ENCODE measurements at places on chromosomes 12 and 14.

DNA sequence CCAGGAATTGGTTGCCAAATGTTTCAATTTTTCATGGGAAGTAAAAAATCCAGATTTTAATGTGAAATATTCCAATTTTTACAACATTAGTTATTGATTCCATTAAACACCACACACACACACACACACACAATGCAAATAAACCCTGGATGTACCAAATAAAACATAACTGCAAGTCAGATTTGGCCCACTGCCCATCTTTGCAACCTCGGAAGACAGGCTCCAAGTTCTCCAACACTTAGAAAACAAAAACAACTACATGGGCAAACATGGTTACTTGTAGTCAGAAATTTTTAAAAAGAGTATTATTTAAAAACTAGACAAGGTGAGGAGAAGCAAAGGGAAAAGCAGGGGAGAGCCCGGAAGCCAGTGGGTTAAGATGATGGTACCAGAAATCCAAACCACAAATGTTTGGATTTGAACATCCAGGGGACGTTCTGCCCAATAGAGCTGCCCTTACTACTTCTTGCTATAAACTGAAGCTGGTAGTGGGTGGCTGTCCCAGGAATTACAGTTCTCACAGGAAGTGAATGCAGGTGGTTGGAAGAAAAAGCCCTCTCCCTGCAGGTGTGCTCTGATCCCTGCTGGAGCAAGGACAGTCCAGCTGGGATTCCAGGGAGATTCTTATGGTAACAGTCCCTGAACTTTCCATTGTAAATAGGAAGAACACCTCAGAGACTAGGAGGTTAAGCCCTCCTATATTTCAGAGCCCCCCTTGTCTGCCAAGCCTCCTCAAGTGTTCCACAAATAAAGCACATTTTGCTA lies 111.7 kb downstream of the SLC25A21 start:
- no peak for DNase-seq

- no peak for DNase-seq
Measured at GRCh38 chr12:125064492-125064891, 743 bp upstream of the AACS start.

GRCh38 chr12:94819011-94819410 lies 168.7 kb upstream of the TMCC3 start:
- DNase-seq = no peak

GRCh38 chr12:46857486-46857885 lies 31.7 kb upstream of the SLC38A4 start:
- DNase-seq = no peak

DNA sequence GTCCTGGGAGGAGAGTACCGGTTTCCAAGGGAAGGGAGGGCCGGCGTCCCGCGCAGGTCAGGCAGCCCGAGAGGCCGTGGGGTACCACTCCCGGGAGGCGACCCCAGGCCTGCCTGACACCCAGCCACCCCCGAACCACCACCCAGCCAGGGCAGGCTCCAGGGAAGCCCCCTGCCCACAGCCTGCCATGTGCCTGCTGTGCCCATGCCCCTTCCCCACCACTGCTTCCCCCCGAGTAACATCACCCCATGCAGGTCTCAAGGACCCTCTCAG lies 2.3 kb downstream of the NUDT14 start:
- DNase-seq = no peak

DNA sequence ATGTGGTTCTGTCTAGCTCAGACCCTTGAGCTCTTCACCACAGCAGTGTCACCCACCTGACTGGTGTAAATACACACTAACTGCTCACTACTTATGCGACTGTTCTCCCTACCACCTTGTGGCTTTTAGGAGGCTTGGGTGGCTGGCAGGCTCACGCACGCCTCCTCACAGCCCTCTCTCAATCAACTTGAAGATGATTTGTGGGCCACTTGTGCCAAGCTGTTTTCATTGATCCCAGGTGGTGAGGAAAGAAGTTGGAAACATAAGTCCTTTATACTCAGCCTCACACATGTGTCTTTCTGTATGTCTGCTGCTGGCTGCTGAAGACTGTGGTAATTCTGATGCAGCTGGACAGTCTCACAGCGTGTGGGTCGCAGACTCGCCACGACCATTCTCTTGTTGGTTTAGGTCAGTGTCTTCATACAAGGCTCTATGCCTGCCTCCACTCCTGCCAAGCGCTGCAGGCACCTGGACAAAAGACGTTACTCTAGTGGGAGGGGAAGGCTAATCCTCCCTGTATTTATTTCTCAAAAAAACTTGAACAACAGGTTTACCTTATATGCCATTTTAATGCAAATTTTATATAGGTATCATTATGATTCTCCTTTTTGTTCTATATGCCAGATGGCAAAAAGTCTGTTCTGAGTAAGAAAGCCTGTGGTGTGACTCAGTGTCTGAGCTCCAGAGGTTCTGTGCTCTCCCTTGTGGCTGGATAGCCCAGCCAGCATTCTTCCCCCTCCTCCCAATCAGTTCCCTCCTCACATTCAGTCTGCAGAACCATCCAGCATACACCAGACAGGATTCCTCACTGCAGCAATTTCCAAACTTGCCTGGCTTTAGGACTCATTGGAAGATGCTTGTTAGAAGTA lies 115.6 kb downstream of the DIP2B start:
- DNase-seq = peak; percentile 39

DNA sequence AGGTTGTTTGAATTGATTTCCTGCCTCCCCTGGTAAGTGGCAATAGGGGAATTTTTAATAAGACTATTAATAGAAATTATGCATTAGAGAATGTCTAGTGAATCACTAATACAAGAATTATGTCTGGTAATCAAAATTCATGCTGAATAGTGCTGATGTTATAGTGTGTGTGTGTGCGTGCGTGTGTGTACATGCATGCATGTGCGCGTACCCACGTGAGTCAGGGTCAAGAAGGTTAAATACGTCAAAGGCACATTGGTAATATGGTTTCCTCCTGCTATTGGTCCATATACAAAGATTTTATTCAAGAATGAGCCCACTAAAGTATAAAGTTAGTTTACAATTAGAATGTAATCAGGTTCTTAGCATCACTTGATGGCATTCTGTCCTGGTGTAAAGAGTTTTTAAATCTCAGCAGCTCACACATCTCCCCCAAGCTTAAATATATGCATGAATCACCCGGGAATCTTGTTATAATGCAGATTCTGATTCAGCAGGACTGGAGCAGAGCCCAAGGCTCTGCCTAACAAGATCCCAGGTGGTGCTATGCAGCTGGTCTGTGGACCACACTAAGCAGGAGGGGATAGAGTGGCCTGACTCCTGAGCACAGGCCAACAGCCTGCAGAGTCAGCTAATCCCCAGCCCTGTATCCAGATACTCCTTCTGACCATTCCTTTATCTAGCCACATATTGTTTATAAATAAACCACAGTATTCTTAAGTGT lies 43.9 kb downstream of the TTC9 start:
- DNase-seq = no peak

- no peak for DNase-seq
Measured at GRCh38 chr14:104592785-104593184, 11.8 kb downstream of the TMEM179 start.

All from NCI-H526 (cell line).